ENCODE measurements at places on chromosomes 2 and 18.

DNA sequence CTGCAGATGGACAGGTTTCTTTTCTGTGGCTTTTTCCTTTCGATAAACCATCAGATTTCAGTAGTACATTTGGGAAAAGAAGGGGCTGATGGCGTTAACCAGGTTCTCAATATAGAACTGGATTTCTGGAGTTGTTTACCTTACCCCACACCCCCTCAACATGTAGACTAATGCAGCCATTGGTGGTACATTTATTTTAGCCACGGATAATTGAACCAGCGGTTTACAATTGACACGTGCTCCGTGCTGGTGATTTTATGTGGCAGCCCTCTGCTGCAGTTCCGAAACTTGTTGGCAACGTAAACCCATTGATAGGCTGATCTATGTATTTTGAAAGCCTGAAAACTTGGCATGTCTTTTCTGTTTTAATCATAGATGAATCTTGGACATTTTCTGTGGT is 5.4 kb downstream of the SOX11 start:
- no peak for DNase-seq

GRCh38 chr2:152950126-152950525 is 231.7 kb downstream of the ARL6IP6 start:
- no peak for DNase-seq

DNA sequence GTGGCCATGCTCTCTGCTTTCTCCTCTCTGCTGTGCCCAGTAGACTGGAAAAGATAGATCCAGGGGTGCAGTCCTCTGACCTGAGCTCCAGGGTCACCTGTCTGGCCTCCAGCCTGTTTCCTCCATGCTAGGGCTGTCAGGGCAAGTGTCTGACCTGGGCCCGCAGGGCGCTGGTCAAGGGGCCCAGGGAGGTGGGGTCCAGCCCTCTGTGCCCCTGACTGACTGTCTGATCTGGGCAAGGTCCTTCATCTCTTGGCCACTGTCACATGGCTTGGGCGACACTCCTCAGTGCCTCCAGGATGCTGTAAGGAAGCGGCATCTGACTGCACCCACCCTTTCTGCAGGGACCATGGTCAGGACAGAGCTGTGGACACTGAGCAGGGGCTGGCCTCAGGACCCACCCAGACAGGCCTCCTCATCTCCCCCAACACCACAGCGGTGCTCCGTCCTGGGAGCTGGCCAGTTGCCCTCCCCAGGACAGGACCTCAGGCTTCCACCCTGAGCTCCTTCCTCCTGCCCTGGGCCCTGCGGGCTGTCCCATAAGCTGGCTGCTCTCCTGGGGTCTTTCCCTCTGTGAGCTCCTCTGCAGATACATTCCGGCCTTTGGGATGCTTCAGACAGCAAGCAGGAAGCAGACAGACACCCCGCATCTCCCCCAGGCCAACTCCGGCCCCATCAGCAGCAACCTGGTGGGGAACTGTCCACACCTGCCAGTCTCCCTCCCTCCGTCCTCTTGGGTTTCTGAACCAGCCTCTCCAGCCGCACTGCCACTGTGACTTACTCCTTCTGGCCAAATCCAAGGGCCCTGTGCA is 21.2 kb upstream of the ALPI start:
- DNase-seq = no peak

DNA sequence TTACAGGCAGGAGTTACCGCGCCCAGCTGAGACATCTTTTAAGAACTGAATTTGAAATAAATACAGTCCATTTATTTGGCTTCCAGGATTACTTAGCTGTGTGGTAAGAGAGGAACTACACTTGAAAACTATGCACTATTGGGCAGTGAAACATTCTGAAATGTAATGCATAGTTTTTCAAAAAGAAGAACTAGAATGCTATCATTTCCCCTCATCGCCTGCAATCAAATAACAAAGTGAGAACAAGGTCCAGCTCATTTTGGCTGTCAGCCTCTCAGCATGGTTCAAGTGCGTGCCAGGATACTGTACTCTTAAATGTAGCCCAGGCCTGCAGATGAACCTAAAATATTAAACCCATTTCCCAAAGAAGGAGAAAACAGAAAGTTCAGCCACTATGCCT is 76.6 kb upstream of the ARL5A start:
- no peak for DNase-seq

GRCh38 chr18:57063601-57064103 is 83.2 kb upstream of the BOD1L2 start:
- no peak for DNase-seq

DNA sequence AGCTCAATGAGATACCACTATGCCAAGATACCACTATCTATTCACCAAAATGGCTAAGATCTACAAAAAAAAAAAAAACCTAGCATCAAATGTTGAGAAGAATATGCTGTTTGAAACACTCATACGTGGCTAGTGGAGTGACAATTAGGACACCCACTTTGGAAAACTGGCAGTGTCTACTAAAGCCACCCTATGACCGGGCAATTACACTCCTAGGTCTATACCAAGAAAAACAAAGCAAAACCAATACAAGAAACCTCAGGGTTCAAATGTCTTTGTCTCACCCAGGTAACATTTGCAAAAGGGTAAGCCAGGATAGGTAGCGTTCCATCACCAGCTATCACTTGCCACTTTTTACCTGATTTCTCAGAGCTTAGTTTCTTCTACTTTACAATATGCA is 123.6 kb upstream of the CAB39 start:
- no peak for DNase-seq

DNA sequence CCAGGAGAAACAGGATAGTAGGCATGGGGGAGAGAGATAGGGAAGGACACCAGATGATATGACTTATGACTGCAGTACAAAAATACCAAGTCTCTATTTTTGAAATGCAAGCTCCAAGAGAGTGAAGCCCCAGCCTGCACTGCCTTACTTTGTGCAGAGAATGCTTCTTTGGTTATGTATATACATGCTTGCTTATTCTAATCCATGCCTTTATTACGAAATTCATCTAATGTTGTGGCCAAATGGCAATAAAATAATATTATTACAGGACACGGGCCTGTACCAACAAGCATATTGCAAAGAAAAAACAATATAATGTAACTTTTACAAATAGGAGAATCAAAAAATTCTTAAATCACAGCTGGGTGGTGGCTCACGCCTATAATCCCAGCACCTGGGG is 110.8 kb downstream of the BCL11A start:
- DNase-seq = no peak

DNA sequence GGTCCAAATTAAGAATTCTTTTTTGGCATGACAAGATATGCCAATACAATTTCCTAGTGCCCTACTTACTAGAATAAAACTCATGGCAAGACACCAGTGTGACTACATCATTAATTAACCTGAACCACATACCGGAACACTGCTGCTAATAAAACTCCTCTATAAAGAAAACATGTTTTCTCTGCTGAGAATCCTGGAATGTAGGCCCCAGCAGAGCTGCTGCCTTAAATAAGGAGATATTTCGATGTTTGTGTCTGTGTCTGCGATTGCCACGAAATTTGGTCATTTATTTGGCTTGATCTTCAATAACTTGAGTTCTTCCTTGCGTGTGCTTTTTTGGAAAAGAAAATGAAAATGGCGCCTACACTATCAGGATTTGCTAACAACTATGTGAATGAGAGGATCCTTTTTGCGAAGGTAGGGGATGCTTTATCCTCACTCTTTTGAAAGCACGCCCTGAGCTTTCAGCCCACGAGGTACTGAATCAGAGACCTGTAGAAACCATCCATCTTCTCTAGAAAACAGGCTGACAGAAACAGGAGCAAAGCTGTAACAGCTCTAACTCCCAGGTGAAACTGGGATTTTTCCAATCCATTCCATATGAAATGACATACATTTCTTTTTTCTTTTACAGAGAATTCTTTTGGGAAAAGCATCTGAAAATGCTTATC is 27.0 kb downstream of the KLF7 start:
- no peak for DNase-seq

GRCh38 chr2:96374211-96374951 is 38.8 kb downstream of the NCAPH start:
- DNase-seq = peak; percentile 61

- no peak for DNase-seq
Observed at GRCh38 chr2:24076849-24077534, 866 bp upstream of the SF3B6 start.

All from BE2C (cell line).